G401 (cell line): ENCODE measurements at places on chromosomes 12 and 14.

GRCh38 chr12:93199831-93200236 is 177.9 kb upstream of the NUDT4 start:
- no peak for DNase-seq

DNA sequence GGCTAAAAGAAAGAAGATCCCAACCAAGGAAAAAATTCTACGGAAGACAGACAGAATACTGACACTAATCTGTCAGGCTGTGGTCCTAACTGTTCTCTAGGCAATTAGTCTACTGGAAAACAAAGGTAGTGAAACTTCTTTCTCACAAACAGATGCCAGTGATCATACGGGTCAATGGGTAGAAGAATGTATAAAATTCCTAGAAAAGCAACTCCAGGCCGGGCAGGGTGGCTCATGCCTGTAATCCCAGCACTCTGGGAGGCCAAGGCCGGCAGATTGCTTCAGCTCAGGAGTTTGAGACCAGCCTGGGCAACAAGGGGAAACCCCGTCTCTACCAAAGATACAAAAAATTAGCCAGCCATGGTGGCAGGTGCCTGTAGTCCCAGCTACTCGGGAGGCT is 64.8 kb downstream of the HECTD4 start:
- no peak for DNase-seq

DNA sequence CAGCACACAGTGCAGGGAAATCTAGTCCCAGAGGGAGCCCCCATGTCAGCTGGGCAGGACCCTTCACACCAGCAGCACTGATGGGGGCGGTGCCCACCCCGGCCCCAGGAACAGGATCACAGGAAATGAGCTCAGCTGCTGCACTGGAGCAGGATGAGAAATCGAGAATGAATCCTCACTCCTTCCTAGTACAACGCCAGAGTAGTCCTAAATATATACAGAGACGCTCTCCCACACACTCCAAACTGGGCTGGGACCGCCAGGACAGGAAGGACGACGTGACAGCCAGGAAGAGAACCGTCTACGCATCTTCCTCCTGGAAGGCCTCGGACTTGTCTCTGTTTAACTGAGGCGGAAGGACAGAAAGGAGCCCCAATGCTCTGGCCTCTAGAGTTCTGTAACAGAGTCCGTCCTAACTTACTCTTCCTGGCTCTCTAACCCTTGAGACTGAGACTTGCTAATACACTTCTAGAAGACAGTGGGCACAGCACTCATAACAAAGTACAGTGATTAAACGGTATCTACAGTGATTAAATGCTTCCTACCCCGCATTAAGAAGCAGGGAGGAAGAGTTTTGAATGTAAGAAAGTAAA is 33.4 kb downstream of the CDC42BPB start:
- DNase-seq, result no peak

DNA sequence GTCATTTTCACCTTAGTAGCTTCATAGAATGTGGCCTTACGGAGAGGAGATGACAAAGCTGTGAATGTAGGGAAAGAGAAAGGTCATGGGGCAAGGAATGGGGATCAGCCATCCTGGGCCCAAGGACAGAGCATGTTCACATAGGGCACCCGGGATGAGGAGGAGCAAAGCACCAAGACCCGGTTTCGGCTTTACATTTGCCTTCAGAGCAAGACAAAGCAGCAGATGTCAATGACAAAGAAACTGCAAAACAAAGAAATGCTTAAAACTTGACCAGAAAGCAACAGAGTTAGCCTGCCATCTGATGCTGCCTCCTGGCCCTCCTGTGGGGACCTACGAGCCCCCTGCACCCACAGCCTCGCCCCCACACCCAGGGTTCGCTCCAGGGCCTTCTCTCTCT is 249.2 kb downstream of the SLC41A2 start:
- no peak for DNase-seq

GRCh38 chr12:24759155-24759554 is 189.7 kb downstream of the BCAT1 start:
- no peak for DNase-seq

- DNase-seq, result no peak
Observed at GRCh38 chr12:54759751-54760150, 94.6 kb upstream of the MUCL1 start.

DNA sequence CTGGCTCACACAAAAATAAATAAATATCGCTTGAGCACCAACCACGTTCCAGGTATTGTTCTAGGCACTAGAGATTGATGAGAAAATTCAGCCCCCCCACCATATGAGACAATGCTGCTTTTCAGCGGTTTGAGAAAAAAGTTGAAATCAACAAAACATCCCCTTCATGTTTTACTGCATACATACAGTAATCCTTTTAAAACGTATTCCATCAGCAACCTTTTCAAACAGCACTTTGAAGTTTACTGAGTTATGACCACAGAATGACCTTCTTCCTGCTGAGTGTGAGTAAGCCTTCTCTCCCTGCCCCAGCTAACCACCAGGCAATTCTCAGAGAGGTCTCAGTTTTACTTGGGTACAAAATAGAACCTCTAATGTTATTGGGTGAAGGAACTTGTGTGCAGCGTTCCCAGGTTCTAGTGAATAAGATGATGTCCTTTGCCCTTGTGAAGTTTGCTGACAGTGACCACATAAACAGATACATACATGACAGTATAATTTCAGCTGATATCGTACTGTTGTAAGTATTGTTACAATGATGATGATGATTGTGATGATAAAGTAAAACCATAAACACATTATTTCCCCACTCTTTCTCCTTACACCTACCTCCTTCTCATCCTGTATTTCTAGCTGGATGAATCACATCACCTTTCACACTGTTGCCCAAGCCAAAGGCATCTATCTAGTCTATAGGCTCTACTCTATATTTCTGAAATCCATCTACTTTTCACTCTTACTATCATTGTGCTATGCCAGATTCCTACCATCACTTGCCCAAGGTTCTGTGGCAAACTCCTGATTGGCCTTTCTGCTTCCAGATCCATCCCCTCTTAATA is 124.4 kb upstream of the KRR1 start:
- no peak for DNase-seq
